ENCODE measurements at places on chromosomes 11 and 22. TPM values are rescaled to one million over a fixed set of nuclear protein-coding genes. Genes with fewer than 3 reads are reported as not detected.
A peak's percentile ranks its signal among the peaks of the same experiment; 100 is the strongest.

DNA sequence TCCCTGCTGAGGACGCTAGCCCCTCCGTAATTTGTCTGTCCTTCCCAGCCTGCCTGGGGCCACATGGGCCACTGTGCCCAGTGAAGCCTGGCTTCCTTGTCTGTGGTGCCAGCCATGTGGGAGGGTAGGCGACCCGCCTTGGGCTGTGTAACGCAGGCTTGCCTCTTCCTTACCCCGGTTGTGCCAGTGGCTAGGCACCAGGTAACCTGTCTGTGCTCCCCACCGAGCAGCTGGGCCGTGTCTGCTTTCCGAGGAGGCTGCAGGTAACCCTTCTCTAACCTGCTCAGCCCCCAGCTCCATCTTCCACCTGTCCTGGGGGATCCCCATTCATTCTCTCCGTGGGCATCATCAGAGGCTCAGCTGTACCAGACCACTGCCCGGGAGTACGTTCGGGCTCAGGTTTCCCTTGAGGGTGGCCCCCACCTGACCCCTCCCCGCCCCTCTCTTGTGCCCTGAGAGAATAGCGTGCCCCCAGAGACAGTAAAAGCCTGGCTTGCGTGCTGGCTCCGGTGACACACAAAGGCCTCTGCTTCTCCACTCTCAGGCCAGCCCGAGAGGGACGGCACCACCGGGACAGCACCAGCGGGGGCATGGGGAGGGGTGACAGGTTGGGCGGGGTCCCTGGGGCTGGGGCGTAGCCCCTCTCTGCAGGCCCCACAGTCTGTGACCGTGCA, 79.1 kb downstream of the CDKN1C start:
- DNase-seq: peak; percentile 66

GRCh38 chr11:10162222-10162621, 131.8 kb downstream of the SBF2 start:
- no peak for DNase-seq

GRCh38 chr11:108278954-108279353, 56.1 kb downstream of the ATM start:
- DNase-seq: no peak

DNA sequence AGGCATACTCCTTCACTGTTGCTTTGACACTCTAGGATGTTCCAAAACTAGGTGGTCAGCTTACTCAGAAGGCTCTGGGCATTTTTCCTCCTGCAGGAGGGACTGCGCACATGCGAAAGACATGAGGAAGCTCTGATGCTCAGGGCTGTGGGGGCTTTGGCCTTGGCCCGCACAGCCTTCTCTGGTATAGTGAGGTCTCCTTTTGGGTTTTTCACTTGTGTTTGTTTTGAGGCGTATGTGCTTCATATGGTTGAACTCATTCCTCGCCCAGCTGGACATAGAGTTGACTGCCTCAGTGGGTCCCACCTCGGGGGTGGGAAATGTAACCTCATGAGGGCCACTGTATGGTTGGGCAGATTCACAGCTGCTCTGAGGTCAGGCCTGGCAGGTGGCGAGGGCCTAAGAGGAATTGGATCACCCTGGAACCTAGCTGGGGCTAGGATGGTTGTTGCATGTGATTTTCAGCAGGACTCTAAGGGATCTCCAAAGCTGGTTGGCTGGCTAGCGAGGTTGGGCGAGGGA, 63.7 kb downstream of the PTPRJ start:
- no peak for DNase-seq

DNA sequence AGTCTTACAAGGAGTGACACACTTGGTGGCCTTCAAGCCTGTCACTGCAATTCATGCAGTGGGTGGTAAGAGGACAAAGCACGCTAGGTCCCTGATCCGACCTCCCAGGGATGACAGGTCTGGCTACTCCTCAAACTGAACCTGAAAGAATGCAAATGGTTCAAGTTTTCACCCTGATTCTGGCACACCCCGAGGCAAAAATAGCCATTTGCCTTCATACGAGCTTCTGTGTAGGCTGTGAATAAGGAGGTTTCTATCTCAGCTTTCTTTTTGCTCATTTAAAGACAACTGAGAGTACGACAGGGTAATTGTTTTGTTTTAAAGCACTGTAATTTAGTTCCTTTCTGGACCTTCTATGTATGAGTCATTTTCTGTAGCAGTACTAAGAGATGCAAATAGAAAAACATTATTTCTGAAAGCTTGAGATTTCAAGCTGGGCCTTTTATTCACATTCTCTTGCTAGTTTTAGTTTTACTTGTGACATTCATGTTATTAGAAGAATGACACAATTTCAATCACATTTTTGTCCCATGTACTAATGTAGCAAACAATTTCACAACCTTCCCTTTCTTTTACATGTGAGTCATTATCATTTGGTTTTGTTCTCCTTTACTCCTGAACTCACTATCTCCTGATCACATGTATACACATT, 56.6 kb upstream of the FDX1 start:
- no peak for DNase-seq

DNA sequence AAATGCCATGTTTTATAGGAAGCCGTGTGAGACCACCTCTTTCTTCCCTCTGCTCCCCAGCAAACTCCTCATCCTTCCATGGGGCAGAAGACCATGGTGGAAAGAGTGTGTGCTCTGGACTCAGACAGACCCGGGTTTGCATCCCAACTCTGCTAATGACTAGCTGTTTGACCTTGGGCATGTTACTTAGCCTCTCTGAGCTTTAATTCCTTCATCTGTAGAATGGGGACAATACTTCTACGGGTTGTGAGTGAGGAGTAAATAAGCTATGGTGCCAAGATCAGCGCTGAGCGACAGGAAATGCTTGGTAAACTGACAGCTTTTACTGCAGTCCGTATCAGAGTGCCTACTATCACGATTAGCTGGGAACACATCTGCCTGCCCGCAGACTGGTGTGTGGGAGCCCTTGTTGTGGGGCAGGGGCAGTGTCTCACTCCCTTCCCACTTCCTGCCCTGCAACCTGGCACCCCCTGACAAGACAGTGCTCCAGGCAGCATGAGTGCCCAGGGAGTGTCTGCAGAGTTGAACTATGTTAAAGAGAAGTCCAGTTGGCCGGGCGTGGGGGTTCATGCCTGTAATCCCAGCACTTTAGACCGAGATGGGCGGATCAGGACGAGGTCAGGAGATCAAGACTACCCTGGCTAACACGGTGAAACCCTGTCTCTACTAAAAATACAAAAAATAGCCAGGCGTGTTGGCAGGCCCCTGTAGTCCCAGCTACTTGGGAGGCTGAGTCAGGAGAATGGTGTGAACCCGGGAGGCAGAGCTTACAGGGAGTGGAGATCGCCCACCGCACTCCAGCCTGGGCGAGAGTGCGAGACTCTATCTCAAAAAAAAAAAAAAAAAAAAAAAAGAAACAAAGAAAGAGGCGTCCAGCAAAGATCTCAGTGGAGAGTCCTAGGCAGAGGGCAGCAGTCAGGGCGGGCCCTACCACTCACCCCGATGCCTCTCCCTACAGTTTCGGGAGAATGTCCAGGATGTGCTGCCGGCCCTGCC, 2.2 kb downstream of the SEC14L2 start:
- peak; percentile 74 for DNase-seq

DNA sequence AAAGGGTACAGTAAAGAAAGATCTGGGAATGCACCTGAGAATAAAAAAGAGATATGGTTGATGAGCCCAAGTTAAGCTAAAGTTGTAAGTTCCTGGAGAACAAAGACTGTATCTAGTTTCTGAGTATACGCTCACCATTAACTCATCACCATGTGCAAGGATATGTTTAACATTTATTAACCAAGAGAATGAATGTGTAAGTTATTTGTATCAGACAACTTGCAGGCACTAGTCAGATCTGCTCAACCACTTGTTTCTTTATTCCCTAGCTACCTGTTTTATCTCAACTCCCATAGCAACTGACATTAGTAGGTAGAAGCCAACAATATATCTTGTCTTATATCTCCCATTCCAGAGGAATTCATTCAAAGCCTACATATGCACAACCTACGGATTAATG, 74.9 kb upstream of the KCNA4 start:
- no peak for DNase-seq

DNA sequence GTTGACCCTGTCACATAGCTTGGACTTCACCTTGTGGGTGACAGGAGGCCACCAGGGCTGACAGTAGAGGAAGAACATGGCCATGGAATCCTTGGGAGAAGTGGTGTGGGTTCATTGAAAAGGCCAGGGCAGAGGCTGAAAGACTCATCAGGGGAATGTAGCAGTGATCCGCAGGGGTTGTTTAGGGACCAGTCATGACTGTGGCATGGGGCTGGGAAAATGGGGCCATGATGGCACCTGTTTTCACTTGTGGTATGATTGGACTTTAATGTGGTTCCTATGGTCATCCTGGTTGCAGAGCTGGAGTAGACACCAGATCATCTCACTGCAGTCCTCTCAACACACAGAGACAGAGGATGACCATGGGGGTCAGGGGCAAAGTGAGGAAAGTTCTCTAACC, 66.7 kb upstream of the MYEOV start:
- DNase-seq: no peak

DNA sequence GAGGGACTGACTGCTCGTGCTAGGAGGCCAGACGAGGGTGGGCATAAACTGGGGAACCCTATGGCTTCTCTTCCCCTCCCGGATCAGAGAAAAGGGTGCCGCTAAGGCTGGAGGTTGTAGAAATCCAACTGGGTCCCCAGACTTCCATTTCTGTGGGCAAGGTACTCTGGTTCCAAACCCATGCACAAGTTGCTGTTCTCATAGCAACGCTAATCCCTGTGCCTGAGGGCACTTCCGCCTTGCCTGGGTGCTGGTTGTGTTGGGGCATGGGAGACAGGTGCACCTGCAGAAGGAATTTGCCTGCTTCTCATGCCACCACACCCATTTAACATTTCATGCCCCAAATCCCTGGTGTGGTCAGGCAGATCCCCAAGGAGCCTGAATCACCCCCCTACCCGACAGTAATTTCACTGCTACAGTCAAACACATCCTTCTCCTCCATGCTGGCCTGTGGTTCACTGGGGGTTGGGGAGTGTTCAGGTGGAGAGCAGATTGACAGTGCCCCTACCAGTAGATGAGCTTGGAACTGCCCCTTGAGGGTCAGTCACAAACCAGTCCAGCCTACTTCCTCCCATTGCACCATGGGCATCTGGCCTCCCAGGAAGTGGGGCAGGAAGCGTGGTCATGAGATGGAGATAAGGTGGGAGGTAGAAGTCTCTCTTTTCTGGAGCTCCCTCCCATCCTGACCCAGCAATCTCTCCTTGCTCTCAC, 1.2 kb downstream of the C2CD2L start:
- peak; percentile 92 for DNase-seq

DNA sequence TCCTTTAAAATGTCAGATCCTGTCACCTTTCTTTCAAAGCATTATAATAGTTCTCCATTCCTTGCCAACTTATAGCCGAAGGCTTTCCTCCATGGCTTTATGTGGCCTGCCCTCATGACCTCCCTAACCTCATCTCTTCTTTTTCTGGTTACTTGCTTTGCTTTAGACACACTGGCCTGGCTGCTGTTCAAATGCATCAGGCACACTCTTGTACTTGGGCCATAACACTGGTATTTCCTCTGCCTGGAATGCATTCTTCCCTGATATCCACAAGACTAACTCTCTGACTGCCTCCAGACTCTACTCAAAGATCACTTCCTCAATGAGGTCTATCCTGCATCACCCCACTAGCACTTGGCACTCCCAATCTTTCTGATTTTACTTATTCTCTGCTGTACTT, 710.3 kb downstream of the KCNA4 start:
- DNase-seq: no peak

DNA sequence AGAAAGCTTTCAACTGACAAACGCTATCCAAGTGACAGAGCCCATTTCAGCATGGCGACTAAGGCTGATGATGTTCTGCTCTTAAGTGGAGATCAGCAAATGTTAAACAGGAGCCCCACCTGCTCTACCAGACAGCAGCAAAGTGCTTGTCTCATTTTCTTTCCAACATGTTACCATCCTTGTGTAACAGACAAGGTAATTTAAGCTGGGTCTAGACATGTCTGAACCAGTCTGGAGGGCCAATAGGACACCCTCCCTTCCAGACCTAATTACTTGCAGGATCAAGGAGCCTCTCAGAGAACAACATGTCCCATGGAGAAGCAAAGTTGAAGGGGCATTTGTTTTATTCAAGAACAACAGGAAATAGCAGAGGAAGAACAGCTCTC, 3.9 kb upstream of the LMO2 start:
- DNase-seq: no peak

DNA sequence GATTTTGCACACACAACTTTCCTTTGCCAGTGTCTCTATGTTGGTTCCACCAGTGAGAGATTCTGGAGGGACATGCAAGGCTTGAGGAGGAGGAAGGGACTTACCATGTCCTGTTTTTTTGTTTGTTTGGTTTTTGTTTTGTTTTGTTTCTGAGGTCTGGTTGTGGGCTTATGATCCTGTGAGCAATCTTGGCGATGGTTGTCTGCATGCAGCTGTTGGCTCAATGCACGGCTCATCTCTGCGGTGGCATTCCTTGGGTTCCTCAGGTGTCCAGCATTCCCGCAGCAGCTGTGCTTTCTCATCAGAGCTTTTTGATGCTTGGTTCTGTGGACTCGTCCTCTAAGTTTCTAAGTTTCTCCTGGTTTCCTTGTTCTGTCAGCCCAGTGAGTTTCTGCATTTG, 4.8 kb upstream of the NNMT start:
- no peak for DNase-seq

- peak; percentile 84 for DNase-seq
These were observed 8.4 kb downstream of the SELENOO start for GRCh38 chr22:50208939-50209892.

GRCh38 chr11:107276077-107276476, 181.5 kb downstream of the CWF19L2 start:
- no peak for DNase-seq

FAM180B gene
- total RNA-seq: not detected

IGLL1 gene
- not detected for total RNA-seq

FOSL1 gene
- 13.0 TPM for total RNA-seq

OR8A1 gene
- not detected for total RNA-seq

THY1 gene
- 308 TPM for total RNA-seq

MPZL3 gene
- 1.8 TPM for total RNA-seq

EXT2 gene
- 194 TPM for total RNA-seq

SYT12 gene
- total RNA-seq: 4.1 TPM

JAML gene
- not detected for total RNA-seq

RIN1 gene
- 27.1 TPM for total RNA-seq

PATE4 gene
- total RNA-seq: not detected

PRR33 gene
- not detected for total RNA-seq

CCDC81 gene
- total RNA-seq: 0.36 TPM

All from osteoblast (primary cell).